ENCODE measurements at places on chromosomes 11 and 22.

GRCh38 chr11:93727985-93728791, 13.1 kb downstream of the TAF1D start:
- no peak for DNase-seq

DNA sequence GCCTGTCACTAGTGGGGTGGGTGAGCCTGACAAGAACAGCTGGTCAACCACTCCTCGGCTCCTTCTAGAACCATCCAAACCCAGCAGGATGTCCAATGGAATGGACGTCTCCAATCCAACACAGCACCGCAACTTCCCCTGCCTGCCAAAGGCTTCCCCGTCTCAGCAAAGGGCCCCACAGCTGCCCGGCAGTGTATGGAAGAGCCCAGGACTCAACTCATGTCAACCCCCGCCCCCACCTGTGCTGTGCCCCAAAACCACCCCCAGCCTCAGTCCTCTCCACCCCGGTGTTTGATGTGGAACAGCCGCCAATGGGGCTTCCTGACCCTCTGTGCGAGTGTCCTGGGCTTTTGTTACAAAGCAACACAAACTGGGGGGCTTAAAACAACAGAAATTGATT, 223.8 kb downstream of the CTTN start:
- DNase-seq: no peak

DNA sequence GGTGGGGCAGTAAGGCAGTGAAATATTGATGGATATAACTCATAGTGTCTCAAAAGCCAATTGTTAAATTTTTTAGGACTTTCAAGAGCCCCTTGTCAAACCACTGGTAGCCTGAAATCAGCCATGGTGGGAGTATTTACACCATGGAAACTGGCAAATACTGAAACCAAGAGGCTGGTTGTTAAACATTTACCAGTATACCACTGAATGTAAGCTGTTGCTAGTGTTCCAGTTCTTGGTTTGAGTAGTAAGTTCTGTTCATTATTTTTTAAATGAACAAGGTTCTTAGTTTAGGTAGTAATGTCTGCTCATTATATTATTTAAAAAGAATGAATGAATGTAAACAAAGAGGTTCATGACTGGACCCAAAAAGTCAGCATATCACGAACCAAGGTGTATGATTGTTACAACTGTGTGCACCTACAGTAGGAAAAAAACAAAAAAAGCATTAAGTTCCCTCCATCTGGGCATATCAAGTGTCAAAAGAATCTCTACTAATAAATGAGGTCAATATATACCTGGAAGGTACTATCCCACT, 4.5 kb upstream of the EIF3F start:
- no peak for DNase-seq

- DNase-seq: no peak
Measured at GRCh38 chr11:130629039-130629438, 180.6 kb downstream of the ADAMTS15 start.

DNA sequence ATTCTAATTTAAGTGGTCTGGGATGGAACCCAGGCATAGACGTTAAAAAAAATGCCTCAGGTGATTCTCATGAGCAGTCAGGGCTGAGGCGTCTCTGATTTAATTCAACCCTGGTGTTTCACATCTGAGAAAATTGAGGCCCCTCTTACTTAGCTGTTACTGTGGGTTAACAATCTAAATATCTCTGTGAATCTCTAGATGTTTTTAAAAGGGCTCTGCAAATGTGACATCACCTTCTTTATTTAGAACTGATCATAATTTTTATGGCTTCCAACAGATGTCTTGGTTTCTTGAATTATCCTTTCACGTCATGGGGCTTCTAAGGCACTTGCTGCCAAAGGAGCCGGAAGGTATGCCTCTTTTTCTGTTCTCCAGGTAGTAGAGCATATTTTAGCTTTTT, 76.1 kb upstream of the LIN7C start:
- DNase-seq: no peak

DNA sequence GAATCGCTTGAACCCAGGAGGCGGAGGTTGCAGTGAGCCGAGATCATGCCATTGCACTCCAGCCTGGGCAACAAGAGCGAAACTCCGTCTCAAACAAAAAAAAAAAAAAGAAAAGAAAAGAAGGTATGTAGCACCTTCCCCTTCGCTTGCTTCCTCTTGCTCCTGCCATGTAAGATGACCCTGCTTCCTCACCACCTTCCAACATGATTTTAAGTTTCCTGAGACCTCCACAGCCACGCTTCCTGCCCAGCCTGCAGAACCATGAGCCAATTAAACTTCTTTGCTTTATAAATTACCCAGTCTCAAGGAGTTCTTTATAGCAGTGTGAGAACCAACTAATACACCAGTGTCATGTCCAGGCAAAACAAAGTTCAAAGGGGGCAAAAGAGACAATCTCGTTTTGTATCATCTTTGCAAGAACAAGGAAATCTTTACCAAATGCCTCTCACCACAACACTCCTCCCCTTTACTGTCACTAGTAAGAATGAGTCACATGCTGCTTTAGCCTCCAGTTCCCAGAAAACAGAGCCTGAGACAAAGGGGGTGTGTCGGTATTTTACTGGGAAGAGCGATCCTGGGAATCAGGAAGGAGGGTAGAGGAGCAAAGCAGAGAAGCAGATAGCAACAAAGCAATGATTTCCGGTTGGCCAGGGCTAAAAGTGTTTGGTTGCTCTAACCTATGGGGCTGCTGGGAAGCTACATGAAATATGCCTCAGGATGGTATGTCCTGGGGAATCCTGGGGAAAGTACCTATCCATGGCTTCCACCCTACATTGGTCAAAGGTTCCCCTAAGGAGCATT, 10.5 kb upstream of the MCHR1 start:
- no peak for DNase-seq

DNA sequence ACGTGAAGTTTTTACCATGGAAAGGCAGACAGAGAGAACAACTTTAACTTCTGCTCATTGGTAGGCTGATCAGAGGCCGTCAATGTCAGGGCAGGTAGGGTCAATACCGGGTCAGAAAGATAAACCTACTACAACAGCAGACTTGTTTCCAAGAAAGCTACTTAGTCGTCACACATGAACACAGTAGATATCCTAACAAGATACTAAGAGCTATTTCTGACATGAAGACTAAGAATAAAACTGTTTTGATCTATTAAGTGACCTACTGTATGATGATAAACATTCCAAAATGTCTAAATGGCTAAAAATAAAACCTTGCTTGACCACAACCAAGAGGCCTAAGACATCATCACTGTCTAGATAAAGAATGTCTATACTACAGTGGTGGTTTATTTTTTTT, 231.3 kb downstream of the CADM1 start:
- no peak for DNase-seq

DNA sequence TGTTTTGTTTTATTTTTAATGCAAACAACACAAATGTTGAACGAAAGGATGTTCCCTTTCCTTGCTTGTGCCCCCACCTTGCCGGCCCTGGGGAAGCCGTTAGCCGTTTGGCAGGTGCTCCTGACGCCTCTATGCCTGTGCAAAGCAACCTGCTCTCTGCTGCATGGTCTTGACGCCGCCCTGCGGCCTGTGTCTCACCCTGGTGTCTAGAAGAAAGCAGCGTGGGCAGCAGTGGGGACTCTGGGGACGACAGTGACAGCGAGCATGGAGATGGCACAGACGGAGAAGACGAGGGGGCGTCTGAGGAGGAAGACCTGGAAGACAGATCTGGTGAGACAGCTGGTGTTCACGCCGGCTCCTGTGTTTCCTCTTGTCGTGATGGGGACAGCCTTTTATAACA, 5.5 kb downstream of the PHRF1 start:
- DNase-seq: no peak

DNA sequence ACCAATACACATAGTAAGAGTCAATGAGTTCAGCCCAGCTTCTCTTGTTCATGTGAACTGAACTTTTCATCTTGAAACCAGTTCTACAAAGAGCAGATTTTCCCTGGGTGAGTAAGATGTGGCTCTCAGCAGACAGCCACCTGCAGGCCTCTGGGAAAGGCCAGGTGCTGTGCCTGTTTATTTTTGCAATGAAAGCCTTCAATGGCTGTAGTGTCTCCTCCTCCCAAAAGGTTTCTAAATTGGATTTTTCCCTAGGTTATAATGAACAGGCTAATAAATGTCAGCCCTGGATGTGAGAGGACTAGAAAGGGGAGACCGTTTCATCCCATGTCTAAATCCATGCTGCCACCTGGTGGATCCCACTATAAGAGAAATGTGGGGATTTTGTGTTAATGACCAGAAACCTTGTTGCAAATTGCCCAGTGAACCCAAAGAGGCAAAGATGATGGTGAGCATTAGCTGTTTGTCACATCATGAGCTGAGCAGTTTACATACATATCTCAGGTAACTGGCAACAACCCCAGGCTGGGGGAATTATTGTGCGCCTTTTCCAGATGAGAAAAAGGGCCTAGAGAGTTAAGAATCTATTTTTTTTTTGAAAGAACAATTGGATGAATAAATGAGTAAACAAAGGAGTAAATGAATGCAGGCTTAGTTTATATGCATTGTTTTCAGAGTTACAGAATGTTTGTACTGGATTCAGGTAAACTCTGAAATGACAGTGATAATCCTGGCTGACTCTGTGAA, 12.7 kb downstream of the C11orf91 start:
- no peak for DNase-seq

DNA sequence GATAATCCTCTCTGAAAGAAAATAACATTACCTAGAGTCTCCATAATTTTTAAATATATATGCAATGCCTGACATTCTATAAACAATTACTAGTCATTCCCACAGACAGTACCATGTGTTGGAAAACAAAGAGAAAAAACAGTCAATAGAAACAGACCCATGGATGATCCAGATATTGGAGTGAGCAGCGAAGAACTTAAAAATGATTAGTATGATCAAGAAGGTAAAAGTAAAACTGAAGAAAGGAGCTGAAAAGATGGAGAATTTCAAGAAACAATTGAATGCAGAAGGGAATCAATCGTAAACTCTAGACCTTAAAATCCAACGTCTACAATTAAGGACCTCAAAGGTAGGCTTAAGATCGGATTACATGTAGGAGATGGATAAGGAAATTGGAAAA, 330.6 kb downstream of the SHANK2 start:
- no peak for DNase-seq

DNA sequence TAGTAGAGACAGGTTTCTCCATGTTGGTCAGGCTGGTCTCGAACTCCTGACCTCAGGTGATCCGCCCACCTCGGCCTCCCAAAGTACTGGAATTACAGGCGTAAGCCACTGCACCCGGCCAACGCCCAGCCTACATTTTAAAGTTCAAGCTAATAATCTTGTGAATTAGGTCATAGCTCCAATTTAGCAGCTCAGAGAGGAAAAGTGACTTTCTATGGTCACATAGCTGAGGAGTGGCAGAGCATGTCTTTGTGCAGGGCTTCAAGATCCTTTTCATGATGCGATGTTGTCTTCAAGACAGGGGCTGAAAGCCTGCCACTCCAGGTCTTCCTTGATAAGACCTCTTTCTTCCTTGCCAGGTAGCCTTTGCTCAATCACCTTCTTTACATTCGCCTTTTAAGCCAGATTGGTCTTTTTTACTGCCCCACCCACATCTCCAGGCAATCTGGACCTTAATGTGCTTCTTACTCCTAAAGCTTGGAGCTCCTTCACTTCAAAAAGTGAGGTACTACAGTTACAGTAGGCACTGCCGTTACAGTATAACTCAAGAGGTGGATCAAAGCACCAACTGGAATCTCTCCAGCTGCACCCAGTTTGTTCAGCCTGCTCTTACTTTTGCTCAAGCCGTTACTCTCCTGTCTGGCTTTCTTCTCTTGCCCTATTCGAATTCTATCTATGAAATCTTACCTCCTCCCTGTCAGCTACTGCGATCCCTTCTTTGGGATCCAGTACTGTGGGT, 18.2 kb downstream of the YWHAH start:
- no peak for DNase-seq

All from stimulated activated CD8-positive, alpha-beta memory T cell treated with anti-CD3 and anti-CD28 coated beads, Interleukin-12 subunit alpha, Interleukin-12 subunit beta, amount 100 ng/mL, for 1 hour (primary cell).